Stimulated activated CD4-positive, alpha-beta T cell treated with anti-CD3 and anti-CD28 coated beads, Interleukin-1b, Interleukin-23, amount 100 ng/mL, for 1 hour (primary cell): ENCODE measurements at places on chromosomes 12 and 14.

GRCh38 chr12:34208331-34209258 is 186.3 kb downstream of the ALG10 start:
- DNase-seq, result no peak

DNA sequence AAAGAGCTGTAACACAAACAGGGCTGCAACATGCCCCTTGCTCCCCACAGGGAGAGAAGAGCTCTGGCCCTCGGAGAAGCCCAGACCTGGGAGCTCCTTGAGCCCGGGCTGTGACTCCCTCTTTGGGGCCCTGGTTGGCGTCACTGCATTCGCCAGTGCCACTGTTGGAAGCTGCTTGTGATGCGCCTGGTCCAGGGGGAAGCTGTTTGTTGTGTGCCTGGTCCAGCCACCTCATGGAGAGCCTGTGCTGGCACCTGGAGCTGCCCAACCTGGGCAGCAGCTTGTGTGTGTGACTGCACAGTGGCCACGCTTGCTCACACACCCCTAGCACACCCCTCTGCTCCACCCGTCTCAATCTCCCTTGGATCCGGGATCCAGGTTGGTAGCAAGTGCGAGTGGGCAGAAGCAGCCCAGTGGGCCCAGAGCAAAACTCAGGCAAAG is 49.5 kb downstream of the A2M start:
- no peak for DNase-seq

- no peak for DNase-seq
These were observed 629 bp downstream of the PRDM4 start for GRCh38 chr12:107760207-107760808.

DNA sequence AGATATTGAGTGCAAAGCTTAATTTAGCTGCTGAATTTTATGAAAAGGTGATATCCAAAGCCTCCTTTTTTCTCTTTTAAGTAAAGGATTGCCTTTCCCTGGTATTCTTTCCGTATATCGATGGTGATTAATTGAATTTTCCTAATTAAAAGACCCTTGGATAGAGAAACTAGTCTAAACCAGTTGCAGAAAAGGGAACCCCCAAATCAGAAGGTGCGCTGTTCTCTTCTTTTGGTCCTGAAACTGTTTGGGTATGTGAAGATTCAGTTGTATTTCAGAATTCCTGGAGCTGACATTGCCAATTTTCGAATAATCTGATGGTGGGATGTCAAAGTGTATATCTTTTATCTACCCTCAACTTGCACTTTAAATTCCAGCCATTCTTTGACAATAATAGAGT is 1.9 kb downstream of the GPHN start:
- DNase-seq, result no peak

DNA sequence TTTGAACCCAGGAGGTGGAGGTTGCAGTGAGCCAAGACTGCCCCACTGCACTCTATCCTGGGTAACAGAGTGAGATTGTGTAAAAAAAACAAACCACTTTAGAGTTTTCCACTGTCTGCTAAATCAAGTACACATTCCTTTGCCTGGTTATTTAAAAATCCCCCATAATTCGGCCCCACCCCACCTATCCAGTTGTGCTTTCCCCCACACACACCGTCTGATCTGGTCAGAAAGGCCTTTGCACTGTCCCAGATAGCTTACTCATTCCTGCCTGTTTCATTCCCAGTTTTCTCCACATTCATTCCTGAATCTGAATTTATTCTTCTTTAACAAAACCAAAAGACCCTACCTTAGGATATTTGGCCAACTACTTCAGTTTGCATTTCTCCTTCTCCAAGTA is 29.5 kb downstream of the NINJ2 start:
- no peak for DNase-seq

DNA sequence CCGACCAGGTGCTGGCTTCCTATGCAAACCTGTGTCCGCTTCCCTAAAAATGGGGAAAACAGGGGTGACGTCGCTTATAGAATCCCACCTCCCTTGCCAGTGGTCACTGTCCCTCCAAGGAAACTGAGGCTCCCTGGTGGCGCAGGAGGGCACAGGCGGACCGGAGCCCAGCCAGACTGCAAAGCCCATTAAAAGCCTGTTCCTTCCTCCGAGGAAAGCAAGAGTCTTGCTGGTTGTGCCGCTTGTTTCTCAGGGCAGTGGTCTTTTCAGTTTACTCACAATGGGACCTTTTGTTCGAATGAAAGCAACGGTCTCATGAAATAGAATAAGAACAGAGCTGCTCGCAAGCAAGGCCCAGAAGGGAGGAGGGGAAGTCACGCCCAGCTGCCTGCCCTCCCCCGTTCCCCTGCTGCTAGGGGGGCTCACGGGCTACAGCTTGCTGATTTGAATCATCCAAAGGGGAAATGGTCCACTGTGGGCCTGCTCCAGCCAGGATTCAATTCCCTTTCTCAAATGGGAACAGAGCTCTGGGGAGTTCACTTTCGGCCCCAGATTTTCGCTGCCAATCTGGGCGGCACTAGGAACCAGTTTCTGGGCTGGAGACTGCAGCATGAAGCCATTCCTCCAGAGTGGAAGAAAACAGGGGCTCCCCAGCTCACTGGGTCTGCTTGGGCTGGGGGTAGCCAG is 4.6 kb upstream of the SELPLG start:
- DNase-seq, result no peak

DNA sequence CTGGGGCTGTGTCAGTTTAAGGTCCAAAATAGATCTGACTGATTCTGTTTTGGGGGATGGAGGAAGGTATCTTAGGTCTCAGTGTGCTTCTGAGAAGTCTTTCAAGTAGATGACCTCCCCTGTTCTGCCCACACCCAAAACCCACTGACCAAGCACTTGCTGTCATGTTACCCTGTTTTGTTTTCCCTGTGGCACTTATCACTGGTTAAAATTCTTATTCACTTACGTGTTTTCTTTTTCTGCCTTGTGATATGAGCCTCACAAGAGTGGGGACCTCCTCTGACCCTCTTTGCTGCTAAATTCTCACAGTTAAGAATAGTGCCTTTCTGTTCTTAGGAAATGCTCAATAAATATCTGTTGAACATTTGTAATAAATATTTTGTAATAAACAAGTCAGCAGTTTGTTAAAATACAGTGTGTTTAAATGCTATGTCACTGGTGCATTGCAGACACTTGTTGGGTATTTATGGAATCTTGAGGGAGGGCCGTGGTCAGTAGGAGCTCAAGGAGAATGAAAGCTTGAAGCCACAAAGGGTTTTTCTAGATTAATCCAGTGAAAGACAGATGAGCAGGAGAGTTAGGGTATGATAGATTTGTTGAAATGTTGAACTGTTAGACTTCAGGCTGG is 20.9 kb downstream of the PLEKHA5 start:
- no peak for DNase-seq

- no peak for DNase-seq
These were observed 82.6 kb downstream of the NTF3 start for GRCh38 chr12:5514545-5514944.

DNA sequence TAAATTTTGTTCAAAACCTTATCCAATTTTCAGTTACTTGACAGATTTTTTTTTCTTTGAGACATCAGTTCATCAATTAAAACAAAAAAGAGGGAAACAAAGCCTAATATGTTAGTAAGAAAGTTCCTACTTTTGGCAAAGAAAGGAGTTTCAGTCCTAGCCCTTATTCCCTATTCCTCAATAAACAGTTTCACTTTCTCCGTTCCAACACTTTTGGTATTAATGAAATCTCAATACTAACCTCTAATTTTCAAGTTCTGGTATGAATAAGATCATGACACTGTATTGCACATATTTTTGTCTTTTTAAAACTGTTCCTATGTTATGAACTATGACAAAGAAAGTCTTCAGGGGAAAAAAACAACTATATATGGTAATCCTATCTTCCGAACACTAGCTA is 48.4 kb downstream of the RPS6KA5 start:
- DNase-seq, result no peak

DNA sequence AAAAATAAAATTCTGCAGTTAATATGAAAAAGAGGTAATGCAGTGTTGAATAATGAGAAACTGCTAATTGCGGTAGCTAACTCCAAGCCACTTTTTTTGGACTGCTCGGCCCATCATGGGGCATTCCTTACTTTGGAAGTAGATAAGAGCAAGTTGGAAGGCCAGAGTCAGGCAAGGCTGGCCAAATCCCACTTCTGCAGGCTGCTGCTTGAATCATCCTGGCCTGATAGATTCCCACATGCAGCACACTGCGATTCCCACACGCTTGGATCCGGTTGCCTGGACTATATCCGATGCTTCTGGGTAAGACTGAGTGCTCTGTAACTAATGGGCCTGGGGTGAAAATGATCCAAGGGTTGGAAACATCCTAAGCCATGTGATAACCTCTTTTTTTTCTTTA is 10.6 kb downstream of the EIF2B2 start:
- DNase-seq, result no peak

- no peak for DNase-seq
These were observed 45.8 kb upstream of the TBX3 start for GRCh38 chr12:114729731-114730130.

GRCh38 chr14:96727980-96728717 is 69.0 kb upstream of the VRK1 start:
- DNase-seq, result no peak

DNA sequence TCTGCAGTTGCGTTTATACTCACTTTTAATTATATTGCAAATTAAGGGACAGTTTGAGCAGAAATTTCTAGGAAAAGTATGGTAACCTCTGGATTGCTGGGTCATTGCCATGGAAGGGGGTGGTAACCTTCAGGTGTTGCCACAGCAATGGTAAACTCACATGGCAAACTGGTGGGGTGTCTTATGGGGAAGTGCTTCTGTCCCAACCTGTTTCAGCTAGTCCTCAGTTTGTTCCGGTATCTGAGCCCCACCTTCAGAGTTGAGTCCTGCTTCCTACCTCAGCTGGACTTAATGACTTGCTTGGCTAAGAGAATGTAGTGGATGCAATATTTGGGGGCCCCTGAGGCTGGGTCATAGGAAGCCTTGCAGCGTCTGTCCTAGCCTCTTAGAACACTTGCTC is 7.3 kb upstream of the CLMN start:
- no peak for DNase-seq

- DNase-seq, result no peak
These were observed 12.1 kb downstream of the KRT85 start for GRCh38 chr12:52355176-52355575.

DNA sequence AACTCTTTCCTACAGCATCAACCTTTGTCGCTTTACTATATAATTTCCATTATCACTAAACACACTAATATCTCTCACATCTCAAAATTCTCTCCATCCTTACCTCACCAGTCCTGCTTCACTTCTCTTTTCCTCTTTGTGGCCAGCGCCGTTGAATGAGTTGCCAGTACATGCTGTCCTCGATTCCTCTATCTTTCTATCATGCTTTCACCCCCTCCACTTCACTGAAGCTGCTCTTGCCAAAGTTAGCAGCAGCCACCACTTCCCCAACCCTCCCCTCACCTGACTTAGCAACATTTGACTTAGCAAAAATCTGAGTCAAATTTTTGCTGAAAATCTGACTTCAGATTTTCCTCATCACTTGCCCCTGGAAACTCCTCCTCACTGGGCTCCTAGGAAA is 210.4 kb downstream of the ANO6 start:
- DNase-seq, result no peak

DNA sequence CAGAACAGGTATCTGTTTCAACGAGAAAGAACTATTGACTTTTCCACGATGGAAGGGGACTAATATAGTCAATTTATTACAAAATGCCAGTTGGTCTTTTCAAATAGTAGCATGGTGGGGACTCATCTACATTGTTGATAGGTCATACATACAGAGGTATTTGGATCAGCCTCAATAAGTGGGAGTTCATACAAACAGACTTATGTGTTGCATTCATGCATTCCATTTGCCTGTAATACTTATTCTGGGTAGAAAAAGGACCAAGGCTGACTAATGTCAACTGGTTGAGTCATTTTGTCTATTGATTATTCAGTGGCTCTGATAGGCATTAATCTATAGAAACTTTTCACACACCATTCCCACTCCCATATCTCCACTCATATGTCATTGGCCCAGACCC is 41.5 kb upstream of the GLIPR1 start:
- no peak for DNase-seq

GRCh38 chr12:50985322-50985721 is 33.0 kb downstream of the HIGD1C start:
- no peak for DNase-seq

GRCh38 chr12:13075118-13075480 is 28.4 kb downstream of the GSG1 start:
- no peak for DNase-seq

DNA sequence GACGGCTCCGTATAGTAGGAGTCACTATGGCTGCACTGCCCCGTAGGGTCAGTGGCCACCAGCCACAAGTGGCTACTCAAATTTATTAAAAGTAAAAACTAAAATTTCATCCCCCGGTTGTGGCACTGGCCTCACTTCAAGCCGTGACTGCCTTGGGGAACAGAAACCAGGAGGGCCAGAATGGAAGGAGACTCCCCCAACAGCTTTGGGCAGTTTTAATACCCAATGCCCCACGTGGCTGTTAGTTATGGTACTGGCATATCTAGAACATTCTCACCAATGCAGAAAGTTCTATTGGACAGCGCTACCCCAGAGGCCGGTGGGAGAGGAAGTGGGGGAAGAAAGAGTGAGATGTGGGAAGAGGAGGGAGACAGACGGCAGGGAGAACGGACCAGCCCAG is 6.2 kb downstream of the NCOR2 start:
- DNase-seq, result no peak

DNA sequence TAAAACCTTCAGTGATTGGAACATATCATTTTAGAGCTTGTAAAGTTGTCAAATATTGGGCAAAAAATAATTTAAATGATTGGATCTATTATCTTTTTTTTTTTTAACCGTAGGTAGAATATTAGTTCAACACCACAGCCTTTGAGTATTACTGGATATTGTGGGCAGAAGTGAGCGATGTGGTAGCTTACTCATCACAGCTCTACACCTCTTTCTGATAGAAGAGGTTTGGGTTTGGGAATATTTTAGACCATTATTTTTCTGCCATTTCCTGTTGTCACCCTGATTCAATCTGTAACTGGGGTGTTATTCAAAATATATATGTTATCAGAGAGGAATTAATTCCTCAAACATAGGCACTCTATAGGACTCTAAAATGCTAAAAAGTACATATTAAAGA is 34.8 kb upstream of the SLC38A2 start:
- DNase-seq, result no peak

DNA sequence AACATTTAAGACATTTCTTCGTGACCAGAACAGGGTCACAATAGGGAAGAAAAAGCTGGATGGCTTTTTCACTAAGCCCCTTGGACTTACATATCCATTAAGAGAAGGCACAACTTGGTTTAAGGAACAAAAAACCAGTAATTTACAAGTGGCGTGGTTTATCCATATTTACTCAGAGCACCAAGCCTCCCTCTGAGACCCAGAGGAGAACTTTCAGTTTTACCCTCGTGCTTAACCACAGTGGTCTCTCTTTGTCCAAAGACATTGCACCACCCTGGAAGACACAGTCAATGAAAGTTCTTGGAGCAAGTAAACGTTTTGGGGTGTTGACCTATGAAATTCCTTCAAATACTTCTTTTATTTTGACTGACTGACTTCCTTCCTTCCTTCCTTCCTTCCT is 52.5 kb downstream of the SSPN start:
- no peak for DNase-seq
